ENCODE measurements at places on chromosomes 5 and 9. TPM values are rescaled to one million over a fixed set of nuclear protein-coding genes. Genes with fewer than 3 reads are reported as not detected.

SPATA31C1 gene
- under 0.01 TPM for total RNA-seq

DNA sequence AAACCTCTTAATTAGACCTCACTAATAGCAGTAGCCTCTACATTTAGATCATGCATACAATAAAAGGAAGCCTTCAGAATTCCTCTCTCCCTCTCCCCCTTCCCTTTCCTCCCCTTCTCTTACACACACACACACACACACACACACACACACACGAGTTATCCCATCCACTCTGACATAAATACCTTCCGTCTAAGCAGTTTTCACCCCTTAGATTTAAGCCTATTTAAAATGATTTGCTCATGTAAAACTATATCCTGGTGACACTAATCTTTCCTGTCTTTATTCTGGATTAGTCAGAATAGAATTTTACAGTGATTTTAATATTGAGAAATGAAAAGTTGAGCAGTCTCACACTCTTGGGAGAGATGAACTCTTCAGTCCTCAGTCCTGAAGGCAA lies 35.0 kb downstream of the PRELID2 start:
- no peak for DNase-seq

GRCh38 chr5:11273180-11273903 lies 512.3 kb upstream of the DAP start:
- no peak for DNase-seq

PHF24 gene
- under 0.01 TPM for total RNA-seq

DNA sequence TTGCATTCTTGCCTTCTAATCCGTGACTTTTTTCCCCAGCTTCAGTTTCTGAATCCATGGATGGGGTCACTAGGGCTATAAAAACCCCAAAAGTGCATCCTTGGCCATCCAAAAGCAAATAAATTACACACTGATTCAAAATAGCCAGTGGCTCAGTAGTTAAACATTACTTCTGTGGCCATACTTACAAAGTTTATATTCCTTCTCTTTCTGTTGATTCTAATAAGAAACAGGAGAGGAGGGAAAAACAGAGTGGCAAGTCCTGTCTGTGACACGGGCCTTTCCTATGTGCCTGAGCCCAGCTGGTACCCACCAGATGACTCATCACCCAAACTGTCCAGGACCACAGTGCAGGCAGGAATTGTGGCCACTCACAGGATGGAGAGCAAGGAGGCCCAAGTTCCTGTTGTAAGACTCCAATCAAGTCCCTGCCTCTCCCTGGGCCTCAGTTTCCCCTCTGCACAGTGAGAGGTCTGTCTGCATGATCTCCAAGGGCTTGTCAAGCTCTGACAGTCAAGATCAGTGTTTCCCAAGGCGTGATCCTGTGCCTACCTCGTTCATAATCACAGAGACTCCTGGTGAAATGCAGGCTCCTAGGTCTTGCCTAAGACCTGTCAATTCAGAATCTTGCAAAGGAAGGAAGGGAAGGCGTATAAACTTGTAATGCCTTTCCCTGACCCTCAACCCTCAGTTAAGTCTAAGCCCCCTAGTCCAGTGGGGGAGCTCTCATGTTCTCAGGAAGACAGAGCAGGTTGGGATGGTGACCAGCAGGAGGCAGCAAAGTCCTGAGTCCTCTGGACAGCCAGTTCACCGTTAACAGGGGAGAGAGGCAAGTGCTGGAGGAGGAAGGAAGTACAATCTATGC lies 29.5 kb downstream of the TNIP1 start:
- DNase-seq = peak; percentile 78

- no peak for DNase-seq
Measured at GRCh38 chr9:134344068-134344799, 18.0 kb downstream of the RXRA start.

DNA sequence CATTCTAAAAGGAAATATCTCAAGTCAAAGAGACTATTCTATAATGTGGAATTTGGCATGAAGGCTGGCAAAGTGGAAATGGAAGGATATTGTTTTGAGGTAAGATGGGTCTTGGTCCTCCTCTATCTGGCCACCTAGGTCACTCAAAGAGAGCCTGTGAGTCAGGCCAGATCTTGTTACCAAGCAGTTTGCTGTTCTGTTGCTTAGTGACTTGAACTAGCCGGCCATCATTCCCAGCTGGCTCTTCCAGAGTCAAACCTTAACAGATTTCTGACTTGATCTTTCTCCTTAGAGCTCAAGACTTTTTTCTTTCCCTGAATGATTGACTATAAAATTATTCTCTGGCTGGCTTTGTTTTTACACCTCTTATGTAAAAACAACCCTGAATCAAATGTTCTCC lies 136.1 kb downstream of the PDE4D start:
- DNase-seq = no peak

GRCh38 chr5:32190095-32190494 lies 16.0 kb upstream of the GOLPH3 start:
- no peak for DNase-seq

HEMGN gene
- total RNA-seq = 15.1 TPM

DNA sequence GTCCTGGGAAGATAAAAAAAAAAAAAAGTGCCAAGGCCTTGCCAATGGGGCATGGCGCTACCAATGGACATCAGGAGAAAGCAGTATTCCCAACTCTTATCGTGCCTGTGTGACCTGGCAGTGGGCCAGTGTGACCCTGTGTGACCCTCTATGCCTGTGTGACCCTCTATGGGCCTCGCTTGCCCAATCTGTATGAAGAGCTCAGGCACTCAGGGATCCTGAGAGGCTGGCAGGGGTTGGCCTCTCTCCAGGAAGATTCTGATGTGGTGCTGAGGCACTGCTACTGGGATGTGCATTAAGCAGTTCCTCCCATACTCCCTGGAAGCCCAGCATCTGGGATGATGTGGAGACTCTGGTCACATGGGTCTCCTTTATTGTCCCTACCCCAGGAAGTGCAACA lies 179.2 kb downstream of the MACROH2A1 start:
- no peak for DNase-seq

GRCh38 chr5:112732131-112732530 lies 5.6 kb upstream of the APC start:
- no peak for DNase-seq

RANBP3L gene
- not detected for total RNA-seq

- DNase-seq = no peak
Measured at GRCh38 chr5:90866915-90867731, 308.5 kb downstream of the ADGRV1 start.

DNA sequence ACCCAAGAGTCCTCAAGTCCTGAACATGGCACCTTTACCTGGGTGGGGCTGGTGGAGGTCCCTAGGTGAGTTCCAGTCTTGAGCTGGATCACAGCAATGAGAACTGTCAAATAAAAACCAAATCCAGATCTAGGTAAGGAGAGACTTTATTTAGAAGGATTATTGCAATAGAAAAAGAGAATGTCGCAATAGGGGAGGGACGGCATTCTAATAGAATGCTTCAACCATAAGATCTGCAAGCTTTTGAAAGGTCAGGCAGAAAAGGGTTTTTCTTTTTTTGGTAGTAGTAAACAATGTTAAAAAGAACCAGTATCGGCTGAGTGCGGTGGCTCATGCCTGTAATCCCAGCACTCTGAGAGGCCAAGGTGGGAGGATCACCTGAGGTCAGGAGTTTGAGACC lies 5.2 kb upstream of the GCNT1 start:
- no peak for DNase-seq

RUFY1 gene
- total RNA-seq = 38.2 TPM

DNA sequence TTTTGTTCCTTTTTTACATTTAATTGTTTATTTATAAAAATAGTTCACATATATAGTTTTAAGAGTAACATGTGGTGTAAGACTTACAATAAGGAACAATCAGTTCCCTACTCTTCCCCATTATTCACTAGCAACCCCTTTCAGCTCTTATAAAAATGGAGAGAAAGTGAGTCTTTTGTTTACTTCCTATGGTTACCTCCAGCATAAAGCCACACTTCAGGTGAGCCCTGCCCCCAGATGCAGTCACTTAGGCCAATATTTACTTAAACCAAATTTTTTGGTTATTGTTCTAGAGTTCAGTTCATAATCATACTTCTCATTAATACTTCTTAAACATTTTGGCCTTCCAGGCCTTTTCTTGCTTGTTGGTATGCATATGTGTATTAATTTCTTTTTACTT lies 33.7 kb downstream of the UBE2R2 start:
- no peak for DNase-seq

STOM gene
- 88.3 TPM for total RNA-seq

BARHL1 gene
- total RNA-seq = not detected

GRCh38 chr9:38224941-38225340 lies 155.9 kb upstream of the SHB start:
- DNase-seq = no peak

ANKRD55 gene
- under 0.01 TPM for total RNA-seq

DNA sequence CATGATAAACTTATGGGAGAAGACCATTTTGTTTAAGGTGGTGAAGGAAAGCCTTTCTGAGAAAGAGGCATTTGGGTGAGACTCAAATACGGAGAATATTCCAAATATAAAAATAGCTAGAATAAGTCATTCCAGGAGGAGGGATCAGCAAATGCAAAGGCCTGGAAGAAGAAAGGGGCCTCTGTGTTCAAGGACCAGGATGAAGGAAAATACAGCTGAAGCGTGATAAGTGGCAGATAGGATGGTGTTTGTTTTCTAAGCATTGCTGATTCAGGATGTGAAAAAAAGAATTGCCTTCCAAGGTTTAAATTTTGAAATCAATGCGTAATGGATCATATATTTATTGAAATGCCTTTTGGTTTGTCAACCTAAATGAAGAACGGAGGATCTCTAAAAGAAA lies 59.4 kb upstream of the CAST start:
- DNase-seq = no peak

FAXDC2 gene
- 9.4 TPM for total RNA-seq

GRCh38 chr5:515273-515836 lies 8.9 kb downstream of the SLC9A3 start:
- DNase-seq = no peak

CDX1 gene
- total RNA-seq = not detected

All from hematopoietic multipotent progenitor cell (in vitro differentiated cells).